ENCODE measurements at places on chromosomes 12 and 14.

DNA sequence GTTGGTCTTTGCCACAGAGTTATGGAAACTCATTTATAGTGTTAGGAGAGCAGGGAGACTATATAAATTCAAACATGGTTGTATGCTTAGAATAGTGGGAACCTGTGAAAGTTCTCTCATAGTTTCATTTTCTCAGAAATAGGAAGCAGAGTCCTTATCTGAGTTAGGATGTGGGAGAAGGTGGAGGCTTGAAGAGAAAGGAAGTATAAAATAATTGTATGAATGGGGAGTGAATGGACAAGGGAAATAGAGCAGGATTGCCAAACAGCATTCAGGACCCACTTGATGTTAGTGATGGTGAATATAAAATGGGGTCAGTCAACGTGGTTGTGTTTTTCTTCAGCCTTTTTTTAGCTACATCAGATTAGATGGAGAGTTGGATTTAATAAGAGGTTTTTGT, 34.0 kb upstream of the TPH2 start:
- no peak for DNase-seq

DNA sequence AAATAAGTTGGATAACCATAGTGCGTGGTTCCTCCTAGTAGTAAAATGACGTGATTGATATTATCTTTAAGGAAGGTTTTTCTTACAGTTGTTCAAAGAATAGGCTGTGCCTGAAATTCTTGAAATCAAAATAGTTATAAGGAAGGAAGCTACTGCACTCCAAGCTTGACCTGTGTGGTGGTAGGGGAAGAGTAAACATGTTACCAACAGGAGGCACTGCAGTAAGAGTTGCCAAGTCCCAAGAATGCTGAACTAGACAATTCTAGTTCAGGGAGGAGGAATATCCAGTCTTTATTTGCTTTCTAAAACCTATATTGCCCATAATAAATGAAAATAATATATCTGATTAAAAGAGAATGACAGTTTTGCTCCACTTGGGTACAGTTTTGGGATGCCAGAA, 764.5 kb downstream of the TMTC2 start:
- DNase-seq: no peak

- no peak for DNase-seq
Observed at GRCh38 chr12:95611676-95612309, 60.5 kb upstream of the USP44 start.

- DNase-seq: no peak
Observed at GRCh38 chr12:67634303-67634761, 14.2 kb upstream of the DYRK2 start.

DNA sequence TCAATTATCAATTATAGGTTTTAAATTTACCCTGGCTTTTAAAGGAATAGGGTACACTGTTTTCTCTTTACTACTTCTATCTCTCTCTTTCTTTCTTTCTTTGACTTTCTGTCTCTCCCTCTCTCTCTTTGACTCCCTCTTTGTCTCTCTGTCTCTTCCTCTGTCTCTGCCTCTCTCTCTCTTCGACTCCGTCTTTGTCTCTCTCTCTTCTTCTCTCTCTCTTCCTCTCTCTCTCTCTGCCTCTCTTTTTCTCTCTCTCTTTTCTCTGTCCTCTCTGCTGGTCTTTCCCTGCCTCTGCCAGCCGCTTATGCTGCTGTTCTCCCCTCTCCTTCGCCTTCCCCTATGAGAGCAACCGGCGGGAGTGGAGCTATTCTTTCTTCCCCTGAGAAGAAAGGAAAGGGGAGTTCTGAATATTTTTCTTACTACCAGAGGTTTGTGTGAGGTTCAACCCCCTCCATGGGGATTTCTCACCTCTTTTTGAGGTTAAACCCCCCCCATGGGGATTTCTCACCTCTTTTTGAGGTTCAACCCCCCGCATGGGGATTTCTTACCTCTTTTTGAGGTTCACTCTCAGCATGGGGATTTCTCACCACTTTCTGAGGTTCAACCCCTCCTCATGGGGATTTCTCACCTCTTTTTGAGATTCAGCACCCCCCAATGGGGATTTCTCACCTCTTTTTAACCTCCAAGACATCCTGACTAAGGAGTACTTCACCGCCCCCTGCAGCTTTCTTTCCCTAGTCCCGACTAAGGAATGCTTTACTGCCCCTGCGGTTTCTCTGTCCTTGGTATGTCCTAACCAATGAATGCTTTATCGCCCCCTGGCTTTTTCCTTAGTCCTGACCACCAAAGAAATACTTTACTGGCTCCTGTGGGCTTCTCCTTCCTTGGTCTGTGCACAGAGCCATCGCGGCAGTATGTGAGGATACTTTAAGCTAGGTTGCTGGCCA, 27.4 kb upstream of the DDHD1 start:
- DNase-seq: peak; percentile 64

GRCh38 chr12:50790081-50790480, 26.2 kb downstream of the ATF1 start:
- no peak for DNase-seq

DNA sequence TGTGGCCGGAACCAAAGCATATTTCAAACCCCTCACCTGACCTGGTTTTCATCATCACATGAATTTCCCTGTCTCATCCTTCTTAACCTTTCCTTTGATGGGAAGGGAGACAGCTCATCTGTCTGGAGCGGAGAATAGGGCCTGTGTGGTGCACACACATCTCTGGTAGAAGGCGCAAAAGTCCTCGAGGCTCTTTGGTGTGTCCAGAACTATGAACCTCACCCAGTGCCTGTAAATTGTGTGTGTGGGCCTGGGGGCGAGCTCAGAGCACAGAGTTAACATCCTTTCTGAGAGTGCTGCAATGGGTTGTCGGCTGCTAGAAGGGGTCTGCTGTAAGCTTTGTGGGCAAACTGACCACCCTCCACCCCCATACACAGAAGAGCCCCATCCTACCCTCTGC, 749 bp downstream of the GALNT6 start:
- no peak for DNase-seq

GRCh38 chr12:132083614-132083940, 60.5 kb downstream of the DDX51 start:
- no peak for DNase-seq

DNA sequence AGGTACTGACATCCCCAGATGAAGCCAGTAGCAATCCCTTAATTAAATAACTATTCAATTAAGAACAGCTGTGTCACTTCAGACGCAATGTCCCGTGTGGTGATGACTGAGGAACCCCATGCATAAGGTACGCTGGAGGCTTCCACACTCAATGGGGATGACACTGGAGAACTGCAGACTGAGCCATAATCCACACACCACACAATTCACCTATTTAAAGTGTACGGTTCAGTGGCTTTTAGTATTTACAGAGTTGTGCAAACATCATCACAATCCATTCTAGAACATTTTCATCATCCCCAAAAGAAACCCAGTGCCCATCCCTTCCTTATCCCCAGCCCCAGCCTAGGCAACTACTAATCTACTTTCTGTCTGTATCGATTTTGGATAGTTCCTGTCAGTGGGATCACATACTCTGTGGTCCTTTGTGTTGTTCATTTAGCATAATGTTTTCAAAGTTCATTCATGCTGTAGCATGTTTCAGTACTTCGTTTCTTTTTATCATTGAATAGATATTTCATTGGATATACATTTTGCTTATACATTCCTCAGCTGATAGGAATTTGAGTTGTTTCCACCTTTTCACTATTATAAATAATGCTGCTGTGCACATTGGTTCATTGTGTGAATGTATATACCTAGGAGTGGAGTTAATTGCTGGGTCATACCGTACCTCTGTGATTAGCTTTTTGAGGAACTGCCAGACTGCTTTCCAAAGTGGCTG, 61.1 kb downstream of the NINJ2 start:
- DNase-seq: no peak

GRCh38 chr12:54882079-54882478, 27.8 kb downstream of the MUCL1 start:
- no peak for DNase-seq

- no peak for DNase-seq
Observed at GRCh38 chr12:2084553-2085296, 31.9 kb downstream of the CACNA1C start.

DNA sequence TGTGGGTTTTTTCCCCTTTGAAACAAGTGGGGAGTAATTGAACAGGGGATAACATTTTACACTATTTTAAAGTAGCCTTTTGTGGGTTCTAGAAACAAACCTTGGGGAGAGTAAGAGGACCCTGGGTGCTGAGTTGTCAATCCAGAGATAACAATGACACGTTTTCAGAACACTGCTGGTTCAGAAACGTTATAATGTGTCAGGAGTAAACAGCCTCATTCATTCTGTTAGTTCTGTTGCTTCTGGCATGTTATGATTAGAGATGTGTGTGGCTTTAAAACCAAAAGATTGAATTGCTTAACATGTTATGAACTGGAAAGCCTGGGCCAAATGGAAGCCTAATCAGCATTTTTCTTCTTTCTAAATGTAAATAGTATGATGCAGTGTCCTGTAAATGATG, 680.5 kb upstream of the NOVA1 start:
- no peak for DNase-seq

DNA sequence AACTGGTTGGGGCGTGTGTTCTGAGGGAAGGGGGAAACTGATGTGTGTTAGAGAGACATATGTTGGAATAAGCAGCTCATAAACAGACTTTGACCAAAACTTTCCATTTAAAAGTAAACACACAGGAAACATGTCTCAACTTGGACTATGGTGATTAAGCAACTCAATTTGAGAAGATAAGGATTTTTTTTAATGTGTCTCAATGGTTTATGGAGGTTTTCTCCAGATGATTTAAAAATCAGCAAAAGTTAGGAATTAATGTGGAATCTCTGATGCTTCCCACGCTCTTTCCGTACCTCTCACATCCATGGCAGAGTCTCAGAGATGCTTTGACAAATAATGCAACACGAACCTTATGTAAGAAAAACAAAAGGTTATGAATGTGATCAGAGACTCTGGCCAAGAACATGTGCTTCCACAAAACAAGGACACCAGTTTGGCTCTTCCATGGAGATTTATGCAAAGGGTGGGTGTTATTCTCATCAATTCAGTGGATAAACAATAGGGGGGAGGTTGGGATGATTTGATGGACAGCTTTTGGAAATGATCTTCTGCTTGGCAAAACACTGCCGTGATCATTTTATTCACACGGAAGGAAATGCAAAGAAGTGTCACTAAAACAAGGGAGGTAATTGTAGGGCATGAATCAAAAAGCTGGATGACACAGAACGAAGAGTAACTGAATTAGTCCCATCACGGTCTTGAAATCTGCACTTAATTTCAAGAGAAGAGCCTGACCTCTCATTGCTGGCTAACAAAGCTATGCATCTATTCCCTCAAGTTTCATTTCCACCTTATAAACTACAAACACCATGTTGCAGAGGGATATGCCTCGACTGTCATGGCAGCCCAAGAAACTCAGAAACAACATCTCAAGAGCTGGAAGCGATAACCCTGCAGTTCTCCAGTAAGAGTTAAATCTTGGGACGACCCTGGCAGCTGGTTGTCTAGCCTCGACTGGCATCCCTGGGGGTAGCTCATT, 76.5 kb downstream of the FOXN3 start:
- DNase-seq: no peak

- peak; percentile 47 for DNase-seq
Observed at GRCh38 chr14:67493092-67493717, 4.7 kb upstream of the TMEM229B start.

- no peak for DNase-seq
Observed at GRCh38 chr14:104875412-104875751, 10.3 kb downstream of the CEP170B start.

GRCh38 chr12:42284876-42285275, 41.0 kb downstream of the ZCRB1 start:
- no peak for DNase-seq

DNA sequence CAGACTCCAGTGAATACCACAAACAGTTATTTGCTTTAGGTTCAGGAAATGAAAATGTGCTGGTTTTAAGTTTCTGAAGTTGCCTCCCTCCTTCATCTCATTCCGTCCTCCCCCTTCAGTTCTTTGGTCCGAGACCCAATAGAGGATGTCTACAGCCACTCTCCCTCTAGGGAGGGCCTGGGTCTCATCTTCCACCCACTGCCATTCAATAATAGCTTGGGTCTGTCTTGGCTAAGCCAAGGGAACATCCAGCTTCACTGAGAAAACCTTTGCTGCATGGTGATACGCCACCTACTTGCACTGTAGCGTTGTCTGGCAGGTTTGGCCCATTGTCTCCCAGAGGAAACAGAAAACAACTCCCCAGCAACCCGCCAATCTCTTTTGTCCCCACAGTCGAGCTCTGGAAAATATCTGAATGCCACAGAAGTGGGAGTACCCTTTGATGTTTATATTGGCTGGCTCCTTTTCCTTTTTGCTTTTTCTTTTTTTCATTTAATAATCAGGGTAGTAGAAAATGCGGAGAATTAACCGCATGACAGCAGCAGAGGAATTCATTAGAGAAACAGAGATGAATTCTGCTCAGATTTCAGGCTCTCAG, 380.1 kb downstream of the RAD51B start:
- no peak for DNase-seq

- DNase-seq: peak; percentile 82
Observed at GRCh38 chr12:2248901-2249381, 196.2 kb downstream of the CACNA1C start.

DNA sequence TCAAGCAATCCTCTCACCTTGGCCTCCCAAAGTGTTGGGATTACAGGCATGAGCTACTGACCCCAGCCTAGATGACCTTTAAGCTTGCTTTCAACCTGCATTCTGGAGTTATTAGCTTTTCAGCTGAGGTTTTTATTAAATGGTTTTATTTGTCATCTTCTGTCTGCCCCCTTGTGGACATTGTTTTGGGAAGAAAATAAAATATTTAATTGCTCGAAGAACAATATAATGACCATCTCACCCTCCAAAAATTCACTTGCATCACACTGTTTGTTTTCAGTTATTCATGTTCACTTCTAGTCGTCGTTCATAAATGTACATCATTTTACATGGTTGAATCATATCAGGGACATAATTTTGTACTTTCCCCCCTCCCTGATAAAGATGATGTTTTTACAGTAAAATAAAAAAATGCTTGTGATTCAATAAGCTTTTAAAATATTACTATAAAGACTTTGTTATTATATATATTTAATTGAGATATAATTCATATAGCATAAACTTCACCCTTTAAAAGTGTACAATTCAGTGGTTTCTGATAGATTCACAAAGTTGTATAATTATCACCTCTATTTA, 10.1 kb upstream of the SPATS2 start:
- no peak for DNase-seq

DNA sequence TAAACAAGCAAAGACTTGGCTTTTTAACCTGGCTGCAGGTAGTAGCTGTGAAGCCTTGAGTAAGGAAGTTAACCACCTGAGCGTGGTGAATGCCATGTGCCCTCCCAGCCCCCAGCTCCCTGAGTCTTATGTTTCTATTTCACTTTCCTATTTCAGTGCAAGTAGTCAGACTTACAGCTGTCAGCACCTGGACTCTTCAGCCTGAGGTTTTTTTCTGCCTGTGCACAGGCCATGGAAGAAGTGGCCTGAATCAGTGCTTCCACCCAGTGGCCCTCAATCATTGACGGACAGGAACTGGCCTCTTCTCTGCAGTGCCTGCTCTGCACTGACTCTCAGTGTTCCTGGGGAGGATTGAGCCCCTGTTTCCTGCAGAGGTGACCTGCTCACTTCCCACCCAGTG, 796.4 kb downstream of the MED13L start:
- DNase-seq: peak; percentile 57
